Stimulated activated CD4-positive, alpha-beta T cell treated with anti-CD3 and anti-CD28 coated beads, Interleukin-2, amount 100 ng/mL, for 24 hours (primary cell): ENCODE measurements at places on chromosomes 6 and 20.

GRCh38 chr6:157787080-157787479 is 36.0 kb upstream of the SNX9 start:
- DNase-seq: no peak

- DNase-seq: no peak
These were observed 110.9 kb downstream of the EYA4 start for GRCh38 chr6:133352046-133352445.

- DNase-seq: no peak
These were observed 84.7 kb downstream of the PREX1 start for GRCh38 chr20:48742912-48743680.

- no peak for DNase-seq
These were observed 6.7 kb downstream of the TRIM40 start for GRCh38 chr6:30142665-30143064.

DNA sequence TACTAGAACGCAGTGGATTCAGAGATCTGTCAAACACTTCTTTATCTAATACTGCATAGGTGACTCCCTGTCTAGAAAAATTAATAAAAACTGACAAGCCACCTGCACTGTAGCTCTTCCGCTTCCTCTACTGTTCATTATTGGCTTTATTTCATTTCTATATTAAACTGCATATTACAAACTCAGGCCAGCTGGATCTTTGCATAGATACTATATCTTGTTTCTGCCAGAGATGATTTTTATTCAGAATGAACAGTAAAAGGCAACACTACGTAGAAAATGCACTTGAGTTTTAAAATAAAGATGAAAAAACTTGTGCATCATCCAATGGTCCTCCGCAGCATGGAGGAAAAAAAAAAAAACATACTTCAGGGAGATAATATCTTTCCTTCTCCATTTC is 508.3 kb downstream of the PRKN start:
- no peak for DNase-seq

DNA sequence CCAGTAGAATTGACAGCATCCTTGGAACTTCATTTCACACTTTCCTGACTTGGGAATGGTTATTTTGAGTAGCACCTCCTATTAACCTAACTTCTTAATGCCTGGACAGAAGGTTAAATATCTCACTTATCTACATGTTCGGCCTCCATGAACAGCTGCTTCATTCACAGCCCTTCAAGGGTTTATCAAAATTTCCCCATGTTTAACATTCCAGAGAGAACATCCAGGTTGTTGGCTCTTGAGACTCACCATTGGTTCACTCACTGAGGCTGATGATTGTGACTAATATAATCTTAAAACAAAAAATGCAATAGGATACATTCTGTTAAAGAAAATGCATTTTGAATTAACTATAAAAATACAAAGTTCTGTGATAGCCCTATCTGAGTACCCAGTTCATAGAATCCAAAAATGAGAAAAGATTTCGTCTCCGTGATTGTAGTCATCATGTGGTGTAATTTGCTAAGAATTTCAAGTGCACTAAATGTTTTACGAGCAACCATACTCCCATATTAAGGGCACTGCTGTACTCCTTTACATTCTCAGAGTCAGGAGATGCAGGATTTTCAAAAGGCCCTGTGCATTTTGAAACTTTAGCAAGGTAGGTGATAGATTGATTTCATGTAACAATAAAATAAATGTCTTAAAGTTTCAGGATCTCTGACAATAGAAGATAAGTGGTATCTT is 260.6 kb upstream of the TAB2 start:
- no peak for DNase-seq

GRCh38 chr20:17825252-17825959 is 125.6 kb downstream of the BANF2 start:
- no peak for DNase-seq

DNA sequence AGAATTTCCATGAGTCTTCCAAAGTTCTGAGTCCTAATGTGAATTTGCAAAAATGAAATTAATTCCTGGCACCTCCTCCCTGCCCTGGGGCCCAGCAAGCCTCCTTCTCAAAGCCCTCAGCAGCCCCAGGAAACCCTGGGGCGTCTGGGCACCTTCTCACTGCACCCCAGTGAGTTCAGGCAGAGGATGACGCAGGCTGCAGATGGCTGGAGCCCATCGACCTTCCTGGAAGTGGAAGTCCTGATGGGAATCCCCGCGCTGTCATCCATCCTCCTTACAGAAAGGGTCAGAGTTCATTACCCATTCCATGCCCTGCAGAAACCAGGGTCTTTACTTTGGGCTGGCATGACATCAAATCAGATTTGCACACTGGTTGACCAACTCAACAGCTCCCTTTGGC is 31.6 kb downstream of the DLL1 start:
- DNase-seq: no peak

GRCh38 chr6:104689551-104690205 is 170.0 kb downstream of the HACE1 start:
- no peak for DNase-seq

- no peak for DNase-seq
These were observed 3.2 kb upstream of the EEF1A2 start for GRCh38 chr20:63501818-63502670.
